Eye (tissue), 1 donor: ENCODE measurements at places on chromosomes 16 and 17.

DNA sequence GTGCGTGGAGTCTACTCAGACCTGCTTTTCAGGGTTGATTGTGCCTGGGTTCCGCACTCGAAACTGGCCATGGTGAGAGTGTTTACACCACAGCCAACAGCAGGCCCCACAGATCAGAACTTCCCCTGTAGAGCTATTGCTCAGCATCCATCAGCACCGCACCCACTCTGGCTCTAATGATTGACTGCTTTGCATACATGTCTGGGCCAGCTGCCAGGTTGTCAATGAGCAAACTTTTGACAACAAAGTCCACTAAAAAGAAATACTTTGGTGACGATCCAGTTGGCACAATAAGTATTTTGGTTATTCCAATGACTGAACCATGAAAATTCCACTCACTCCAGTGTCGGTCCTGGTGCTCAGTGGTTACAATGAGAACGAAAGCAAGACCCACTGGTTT, 190.7 kb downstream of the FOXL1 start:
- DNase-seq = no peak

GRCh38 chr17:69560987-69561441, 146.5 kb downstream of the MAP2K6 start:
- DNase-seq = no peak

- DNase-seq = peak; percentile 85
Observed at GRCh38 chr16:9258423-9259051, 167.1 kb downstream of the HAPSTR1 start.

GRCh38 chr17:2690165-2691068, 21.1 kb downstream of the CLUH start:
- peak; percentile 47 for DNase-seq

GRCh38 chr16:78749745-78750268, 650.4 kb downstream of the WWOX start:
- DNase-seq = no peak

DNA sequence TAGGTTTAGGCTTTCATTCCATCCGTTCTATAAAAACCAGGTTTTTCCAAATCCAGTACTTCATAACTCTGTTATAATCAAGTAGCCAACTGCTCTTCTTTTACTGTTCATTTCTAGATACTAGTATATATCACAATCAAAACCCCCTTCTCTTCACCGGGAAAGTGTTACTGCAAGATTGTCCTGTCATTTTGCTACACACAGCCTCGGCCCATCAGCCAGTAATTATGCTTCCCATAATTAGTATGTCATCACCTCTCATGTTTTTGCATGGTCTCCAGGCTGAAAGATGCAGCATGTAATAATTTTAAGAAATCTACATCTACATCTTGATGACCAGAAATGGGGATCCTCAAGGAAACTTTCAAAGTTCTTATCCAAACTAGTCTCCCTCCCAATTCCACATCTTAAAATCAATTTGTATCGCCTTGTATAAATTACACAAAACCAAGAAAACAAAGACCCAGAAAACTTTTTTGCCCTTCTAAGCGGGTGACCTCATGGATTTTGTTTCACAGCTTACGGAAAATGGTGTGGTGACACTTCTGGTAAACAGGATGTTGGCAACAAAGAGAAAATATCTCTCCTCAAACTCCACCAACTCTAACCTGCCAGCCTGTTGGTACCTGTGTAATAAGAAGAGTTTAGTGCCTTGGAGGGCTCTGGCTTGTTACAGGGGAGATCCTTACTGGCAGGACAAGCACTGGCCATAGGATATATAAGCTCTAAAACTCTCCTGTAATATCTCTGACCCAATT, 9.3 kb downstream of the TACO1 start:
- DNase-seq = no peak

DNA sequence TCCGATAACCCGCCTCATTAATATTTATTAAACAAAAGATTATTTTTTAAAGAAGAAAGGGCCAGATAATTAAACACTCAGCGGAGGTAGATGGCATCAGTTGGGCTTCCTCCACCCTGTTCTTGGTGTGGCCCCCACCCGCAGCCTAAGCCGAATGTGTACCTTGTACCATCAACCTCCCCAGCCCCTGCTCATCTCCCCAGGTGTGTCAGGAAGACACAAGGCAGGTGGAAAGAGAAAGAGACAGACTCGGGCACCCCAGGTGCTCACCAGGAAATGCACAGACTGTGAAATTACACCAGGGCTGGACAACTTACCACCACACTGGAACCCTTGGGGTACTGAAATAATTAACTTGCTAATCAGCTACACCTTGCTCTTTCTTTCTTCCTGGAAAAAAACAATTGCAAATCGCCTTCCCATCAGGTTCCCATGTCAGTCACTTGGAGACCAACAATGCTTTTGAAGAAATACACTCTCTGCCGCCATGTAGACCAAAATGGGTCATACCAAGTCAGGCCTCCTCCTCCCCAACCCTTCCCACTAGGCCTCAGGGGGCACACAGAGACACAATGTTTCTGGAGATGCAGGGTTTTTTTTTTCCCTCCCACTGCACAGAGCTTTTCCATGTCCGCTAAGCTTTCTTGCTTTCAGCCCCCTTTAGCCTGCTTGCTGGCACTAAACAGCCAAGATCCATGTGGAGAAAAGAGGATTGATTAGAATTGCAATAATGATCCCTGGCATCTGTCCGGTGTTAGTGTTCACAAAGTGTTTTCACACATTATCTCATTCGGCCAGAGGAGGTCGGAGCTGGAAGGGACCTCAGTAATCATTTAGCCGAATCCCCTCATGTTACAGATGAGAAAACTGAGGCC, 8.6 kb upstream of the LHX1 start:
- peak; percentile 60 for DNase-seq

DNA sequence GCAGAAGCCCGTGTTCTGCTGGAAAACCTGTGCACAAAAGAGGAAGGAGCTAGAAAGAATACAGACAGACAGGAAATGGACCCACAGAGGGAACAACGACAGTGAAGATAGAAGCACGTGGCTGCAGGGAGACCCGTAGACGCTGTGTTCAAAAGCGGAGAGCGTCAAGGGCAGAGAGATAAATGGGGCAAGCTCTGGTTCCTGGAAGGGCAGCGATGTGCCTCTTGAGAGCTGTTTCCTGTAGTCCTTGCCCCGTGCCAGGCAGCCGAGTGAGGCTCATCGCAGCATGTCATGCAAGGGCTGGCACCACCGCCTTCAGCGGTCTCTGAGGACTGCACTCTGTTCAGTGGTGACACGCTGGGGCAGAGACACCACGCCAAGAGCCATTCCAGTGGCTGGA, 43.6 kb upstream of the CACNG5 start:
- DNase-seq = peak; percentile 37

- no peak for DNase-seq
Observed at GRCh38 chr16:15477802-15478201, 43.4 kb downstream of the BMERB1 start.

DNA sequence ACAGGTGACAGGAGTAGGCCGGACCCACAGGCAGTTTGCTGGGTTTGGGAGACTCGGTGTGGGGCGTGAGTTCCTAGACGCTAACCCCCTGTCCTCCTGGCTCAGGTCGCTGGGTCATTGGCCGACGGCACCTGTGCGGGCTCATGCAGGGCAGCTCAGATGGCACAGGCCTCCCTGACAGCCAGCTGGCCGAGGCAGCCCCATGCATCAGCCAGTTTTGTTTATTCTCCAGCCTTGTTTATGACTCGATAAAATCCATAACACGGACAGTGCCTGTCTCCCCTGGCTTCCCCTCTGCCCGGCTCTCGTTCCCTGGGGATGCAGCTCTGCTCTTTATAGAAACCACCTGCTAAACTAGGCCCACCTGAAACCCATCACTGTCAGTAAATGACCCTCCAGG, 46.0 kb downstream of the SDK2 start:
- DNase-seq = no peak

DNA sequence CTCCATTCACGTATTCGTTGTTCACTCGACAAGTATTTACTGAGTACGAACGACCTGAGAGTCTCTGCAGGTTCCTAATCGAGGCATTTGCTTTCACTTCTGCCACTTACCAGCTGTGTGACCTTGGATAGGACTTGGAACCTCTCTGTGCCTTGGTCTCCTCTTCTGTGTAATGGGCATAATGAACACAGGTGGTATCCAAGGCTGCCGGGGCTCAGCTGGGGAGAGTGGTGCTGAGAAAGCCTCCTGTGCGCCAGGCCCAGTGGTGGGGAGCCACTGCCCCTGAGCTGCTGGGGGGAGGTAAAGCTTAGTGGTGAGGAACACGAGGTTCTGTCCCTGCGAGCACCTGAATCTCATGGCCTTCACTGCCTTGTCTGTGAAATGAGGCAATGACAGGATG, 150.7 kb downstream of the IRF8 start:
- no peak for DNase-seq

GRCh38 chr16:83301971-83302370, 505.8 kb upstream of the HSBP1 start:
- no peak for DNase-seq

DNA sequence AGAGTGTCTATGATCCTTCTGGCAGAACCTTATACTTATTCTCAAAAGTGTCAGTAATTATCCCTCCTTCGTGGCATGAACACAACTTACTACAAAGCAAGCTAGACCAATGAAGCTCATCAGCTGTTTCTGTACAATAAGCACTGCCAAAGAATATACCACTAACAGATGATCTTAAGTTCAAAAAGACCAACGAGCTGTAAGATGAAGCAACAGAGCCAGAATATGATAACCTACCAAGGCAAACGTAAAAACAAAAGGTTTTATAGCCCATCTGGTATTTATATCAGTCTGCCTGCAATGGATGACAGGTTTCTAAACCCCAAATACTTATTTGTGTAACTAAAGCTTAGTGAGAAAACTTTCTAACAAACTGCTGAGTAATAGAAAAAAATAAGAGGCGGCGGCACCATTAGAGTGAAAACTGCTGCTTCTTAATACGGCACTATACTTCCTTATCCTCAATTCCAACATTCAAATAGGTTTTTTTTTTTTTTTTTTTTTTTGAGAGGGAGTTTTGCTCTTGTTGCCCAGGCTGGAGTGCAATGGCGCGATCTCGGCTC, 22.1 kb downstream of the NME2 start:
- peak; percentile 11 for DNase-seq

DNA sequence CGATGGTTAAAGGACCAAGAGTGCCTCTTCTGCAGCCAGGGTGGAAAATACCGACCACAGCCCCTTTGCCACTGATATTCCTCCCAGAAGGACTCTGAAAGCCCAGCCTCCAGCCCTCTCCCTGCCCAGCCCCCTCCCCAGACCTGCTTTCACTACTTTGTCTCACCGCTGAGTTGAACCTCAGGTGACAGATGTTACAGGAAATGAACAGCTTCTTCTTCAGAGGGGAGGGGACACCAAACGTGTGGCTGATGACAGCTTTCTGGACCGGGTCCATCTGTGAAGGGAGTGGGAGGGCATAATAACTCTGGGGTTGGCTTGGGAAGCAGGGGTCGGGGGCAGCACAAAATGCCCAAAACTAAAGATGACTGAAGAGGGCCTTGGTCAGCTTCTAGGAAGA, 14.2 kb downstream of the NKIRAS2 start:
- DNase-seq = no peak

GRCh38 chr17:32111141-32111771, 31.0 kb upstream of the RHOT1 start:
- peak; percentile 87 for DNase-seq

- peak; percentile 58 for DNase-seq
Observed at GRCh38 chr17:77470800-77471733, 330.3 kb downstream of the SEC14L1 start.

DNA sequence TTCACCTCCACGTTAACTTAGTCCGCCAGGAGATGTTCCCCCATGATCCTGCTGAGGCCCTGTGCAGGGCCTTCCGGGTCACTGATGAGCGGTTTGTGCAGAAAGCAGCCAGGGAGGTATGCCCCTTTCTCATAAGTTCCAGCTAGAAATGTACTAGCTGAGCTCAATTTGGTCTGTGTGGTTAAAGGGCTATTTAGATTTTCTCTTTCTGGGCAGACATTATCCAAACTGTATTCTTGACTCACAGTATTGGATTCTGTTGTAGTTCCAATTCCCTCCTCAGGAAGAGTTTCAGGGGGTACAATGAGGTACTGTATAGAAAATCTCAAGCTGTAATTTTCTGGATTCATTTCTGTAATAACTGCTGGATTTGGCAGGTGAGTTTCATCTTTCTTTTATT, 137.1 kb downstream of the TRIM37 start:
- DNase-seq = no peak

DNA sequence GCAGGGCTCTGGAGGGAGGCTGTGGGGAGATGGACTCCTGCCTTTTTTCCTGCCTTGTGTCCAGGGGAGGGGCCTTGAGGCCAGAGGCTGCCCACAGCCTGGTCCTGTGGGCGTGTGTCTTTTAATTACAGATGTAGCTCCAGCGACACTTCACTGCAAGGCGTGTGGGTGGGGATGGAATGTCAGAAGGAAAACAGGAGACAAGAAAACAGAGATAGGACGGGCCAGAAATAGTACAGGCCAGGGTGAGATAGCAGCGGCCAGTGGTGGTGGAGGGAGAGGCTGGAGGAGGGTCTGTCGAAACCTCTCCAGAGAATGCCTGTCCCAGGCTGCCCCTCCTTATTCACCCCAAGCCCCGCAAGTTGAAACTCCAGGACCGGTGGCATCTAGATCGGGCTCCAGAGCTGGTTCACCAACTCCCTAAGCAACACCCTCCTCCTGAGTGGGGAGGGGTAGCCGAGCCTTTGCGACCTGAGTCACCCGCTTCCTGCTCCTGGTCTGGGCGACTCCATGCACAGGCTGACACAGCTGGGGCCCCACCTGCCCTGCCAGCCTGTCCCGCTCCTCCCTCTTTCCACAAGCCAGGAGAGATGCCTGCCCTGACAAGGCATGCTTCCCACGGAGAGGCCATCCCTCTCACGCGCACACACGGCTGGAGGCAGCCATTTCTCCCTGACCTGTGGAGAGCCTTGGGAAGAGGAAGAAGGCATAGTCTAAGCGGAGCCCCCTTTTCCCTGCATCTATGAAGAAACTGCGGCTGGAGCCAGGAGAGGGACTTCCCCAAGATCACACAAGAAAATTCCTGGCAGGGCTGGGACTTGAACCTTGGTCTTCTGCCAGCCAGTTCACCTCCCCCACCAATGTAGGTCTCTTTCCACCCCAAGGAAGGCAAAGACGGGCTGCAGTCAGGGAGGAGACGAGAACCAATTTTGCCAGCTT, 6.6 kb upstream of the JUP start:
- DNase-seq = no peak

- no peak for DNase-seq
Observed at GRCh38 chr16:49330562-49331201, 42.9 kb upstream of the C16orf78 start.

- no peak for DNase-seq
Observed at GRCh38 chr17:45705123-45706009, 78.8 kb upstream of the CRHR1 start.

DNA sequence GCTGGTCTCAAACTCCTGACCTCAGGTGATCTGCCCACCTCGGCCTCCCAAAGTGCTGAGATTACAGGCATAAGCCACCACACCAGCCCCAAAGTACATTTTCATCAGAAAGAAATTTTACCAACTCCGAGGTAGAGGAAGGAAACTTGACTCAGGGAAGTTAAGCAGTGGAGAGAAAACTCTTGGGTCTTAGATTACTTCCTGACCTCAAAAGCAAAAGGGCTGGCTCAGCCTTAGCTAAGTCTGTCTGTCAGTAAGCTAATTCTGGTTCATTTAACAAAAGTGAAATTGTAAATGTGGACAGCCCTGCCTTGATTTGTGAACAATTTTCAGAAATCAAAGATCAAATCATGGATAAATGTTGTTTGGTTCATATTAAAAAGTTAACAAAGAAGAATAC, 30.6 kb downstream of the MAP2K6 start:
- DNase-seq = no peak

GRCh38 chr16:83456934-83457333, 350.8 kb upstream of the HSBP1 start:
- no peak for DNase-seq
